NCI-H774 (cell line): ENCODE measurements at places on chromosomes 12 and 14.

- DNase-seq, result no peak
Measured at GRCh38 chr12:77218278-77218677, 152.9 kb upstream of the E2F7 start.

DNA sequence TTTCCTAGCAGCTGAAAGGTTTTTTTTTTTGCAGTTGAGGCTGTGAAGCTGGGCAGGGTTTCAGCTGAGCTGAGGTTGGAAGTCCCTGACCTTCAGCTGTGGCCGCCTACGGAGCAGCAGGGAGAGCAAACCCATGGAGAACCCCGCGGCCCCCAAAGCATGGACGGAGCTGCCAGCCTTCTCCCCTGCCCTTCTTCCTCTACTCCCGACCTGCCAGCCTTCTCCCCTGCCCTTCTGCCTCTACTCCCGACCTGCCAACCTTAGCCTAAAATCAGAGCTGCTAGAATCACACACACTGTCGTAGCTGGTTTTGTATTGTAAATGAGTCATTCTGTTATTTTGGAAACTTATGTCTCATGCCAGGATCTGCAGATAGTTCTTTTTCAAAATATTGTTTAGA lies 74.6 kb downstream of the PPP2R5C start:
- DNase-seq, result no peak

DNA sequence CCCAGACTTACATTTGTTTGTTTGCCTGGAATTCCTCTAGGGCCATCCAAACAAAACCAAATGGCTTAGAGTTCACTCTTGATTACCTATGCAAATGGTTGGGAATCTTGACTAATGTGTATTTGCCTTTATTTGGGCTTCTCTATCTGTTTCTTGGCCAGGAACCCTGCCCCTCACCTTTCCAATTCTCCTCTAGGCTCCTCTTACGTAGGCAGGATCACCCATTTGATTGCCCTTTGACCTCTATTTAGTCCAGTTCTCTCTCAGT lies 123.0 kb upstream of the DYRK2 start:
- no peak for DNase-seq

DNA sequence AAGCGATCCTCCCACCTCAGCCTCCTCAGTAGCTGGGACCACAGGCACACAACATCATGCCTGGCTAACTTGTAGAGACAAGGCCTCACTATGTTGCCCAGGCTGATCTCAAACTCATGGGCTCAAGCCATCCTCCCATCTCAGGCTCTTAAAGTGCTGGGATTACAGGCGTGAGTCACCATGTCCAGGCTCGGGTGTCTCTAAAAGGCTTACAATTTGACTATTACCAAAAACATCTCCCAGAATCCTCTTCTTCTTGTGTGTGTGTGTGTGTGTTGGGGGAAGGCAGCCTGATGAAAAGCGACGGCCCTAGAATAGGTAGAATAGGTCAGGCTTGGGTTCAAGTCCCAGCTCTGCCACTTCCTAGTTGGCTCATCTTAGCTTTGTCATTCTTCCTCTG lies 16.8 kb downstream of the MSI1 start:
- no peak for DNase-seq

GRCh38 chr14:55190906-55191202 lies 531 bp downstream of the DLGAP5 start:
- DNase-seq, result no peak

- DNase-seq, result no peak
Measured at GRCh38 chr12:50404307-50404706, 3.6 kb downstream of the LARP4 start.

GRCh38 chr12:70078161-70078560 lies 165.1 kb upstream of the CNOT2 start:
- DNase-seq, result no peak

DNA sequence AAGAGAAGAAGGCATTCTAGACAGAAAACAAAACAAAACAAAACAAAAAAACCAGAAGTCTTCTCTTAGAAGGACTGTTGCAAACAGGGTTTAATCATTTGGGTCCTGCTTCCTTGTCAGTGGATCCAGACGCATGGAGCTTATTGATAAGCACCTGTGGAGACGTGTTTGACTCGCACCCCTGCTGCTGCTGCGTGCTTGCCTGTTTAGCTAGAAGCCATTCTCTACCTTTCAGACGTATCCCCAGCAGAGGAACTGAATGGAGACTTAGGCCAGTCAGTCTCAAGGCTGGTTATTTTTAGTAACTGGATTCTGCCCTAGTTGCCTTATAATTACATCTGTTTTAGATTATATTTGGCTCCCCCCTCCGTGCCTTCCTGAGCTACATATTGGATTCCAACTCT lies 186.1 kb upstream of the EEA1 start:
- no peak for DNase-seq

DNA sequence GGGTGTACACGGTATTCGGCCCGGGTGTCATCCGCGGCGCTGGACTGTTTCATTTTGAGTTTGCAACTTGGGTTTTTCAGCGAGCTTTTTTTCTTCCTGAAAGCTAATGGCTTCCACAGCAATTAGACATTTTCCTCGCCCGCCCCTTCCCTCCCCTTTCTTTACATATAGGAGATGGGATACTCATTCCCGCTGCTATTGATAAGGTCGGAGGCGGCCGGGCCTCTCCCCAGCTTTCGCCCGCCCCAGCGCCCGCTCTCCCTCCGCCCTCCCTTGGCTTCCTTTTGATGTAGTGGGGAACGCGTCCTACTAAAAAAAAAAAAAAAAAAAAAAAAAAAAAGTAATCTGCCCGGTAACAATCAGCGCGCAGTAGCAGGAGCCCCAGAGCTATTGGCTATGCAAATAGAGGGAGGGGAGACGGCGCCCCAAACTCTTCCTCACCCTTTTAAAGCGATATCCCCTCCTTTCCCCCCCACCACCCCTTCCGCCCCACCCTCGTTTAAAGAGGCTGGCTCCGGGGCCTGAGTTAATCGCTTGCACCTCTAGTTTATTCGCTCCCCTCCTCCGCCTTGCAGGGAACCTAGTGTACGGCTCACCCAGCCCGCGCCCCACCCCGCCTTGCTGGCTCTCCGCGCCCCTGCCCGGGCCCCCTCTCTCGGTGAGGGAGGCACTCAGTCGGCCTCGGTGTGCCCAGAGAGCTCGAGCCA lies 1.7 kb upstream of the CCND2 start:
- no peak for DNase-seq

DNA sequence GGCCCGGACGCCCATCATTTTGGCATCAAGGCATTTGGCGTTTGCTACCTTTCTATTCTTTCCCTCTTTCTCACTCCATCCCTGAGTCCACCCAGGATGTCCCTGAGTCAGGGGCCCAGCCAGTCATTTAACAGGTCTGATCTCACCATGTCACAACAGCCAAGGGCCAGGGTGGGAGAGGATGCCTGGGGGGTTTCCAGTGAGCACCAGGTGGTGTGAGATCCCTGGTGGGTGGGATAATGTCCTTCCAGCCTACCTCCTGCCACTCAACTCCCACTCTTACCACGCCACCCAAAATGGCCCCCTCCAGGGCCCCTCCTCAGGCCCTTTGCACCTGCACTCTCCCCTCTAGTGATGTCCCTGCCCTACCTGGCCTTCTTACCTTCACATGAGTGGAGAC lies 310.8 kb downstream of the BCL11B start:
- no peak for DNase-seq

DNA sequence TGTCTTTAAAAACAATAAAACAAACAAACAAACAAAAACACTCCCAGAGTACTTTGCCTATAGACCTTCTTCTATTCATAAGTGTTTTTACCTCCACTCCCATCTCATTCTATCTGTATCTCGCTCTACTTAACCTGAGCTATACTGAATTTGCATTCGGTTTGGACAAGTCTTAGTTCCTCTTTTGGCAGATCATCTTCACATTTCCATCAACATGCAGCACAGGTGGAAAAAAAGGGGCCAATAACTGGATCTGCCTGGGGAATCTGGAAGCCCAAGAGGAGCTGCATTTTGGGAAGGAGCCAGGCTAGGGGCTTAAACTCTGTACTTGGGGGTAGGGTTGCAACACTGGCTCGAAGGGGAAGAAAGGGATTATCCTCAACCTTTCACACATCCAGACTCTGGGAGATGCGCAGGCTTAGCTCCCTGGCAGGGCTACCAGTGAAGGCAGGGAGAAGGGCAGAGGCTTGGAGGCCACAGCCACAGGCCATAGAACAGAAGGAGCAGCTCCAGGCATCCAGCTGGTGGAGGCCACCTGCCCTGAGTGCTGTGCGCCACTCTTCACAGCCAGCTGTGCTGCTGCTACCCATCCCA lies 4.1 kb downstream of the NINJ2 start:
- no peak for DNase-seq

DNA sequence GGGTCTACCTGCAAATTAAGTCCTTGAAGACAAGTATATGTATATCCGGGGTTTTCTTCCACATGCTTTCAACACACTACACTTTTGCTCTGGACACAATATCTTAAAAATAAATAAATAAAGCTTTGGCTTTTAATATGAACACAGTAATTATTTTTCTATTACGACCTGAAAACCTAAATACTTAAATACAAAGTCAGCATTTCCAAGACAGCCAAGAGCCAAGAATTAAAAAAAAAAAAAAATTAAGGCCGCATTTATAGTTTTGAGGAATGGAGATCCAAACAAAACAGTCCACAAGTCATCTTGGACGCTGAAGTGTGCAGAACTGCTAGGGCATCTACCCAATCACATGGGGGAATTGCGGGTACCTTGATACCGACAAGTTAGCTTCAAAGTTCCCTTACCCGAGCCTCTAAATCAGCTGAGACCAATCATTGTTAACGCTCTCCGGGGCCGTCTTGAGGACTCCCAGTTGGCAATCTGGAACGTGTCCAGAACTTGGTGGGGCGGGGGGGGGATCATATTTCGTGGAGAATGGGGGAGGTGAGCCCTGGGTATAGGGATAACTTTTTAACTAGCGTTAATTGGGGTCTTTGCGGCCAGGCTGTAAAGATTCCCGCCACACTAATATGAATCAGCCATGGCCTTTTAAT lies 731 bp upstream of the PCNX4 start:
- peak; percentile 18 for DNase-seq

GRCh38 chr12:76340680-76341435 lies 7.4 kb downstream of the BBS10 start:
- DNase-seq, result no peak

- no peak for DNase-seq
Measured at GRCh38 chr12:83378186-83378727, 691.6 kb downstream of the TMTC2 start.

DNA sequence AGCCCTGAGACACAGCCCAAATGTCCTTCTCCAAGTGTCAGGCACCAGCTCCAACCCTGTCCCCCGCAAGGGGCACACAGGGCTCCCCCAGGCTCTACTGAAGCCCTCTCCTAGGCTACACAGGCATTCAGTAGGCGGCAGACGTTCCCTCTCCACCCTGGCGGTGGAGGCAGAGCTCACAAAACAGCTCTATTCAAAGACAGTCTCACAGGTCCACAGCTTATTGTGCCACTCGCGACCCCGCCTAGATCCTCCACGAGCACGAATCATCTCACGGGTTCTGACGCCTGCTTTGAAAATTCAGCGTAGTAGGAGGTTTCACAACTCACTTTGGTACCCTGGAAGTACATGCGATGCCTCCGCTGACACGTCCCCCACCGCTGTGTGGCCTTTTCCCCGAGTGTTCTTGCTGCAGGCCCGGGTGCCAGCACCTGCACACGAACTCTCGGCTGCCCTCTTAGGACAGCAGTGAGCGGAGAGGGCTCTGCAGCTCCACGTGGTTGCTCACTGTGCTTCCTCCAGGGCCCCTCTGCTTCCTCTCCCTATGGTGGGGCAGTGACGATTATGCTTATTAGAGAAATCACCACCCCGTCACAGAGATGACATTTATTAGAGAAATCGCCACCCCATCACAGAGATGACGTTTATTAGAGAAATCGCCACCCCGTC lies 78.5 kb downstream of the ADGRD1 start:
- DNase-seq, result no peak

GRCh38 chr14:64605926-64606685 lies 56.3 kb downstream of the PPP1R36 start:
- DNase-seq, result no peak

DNA sequence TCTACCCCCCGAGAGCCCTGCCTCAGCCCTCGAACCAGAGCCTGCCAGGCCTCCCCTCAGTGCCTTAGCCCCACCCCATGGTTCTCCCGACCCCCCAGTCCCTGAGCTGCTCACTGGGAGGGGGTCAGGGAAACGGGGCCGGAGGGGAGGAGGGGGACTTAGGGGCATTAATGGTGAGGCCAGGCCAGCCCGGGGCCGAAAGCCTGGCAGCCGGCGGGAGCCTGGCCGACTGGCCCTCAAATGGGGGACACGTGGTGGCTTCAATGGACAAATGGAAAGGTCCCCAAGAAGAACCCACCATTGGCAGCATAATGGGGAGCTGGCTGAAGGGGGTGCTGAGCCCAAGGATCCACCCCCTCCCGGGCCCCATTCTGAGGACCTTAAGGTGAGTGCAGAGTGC lies 5.6 kb downstream of the MBD6 start:
- DNase-seq, result no peak

DNA sequence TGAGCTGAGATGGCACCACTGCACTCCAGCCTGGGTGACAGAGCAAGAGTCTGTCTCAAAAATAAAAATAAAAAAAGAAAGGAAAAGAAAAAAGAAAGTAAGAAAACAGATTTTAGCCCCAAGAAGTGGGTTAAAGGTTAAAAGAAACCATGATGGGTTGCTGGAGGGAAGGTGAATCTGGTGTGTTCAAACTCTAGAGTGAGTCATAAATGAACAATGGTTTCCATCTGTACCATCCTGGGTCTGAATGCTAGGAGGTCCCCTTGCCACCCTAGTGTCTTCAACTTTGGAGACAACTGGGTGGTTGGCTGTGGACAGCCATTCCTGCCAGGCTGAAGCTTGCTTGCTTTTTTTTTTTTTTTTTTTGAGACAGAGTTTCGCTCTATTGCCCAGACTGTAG lies 1.6 kb upstream of the RPS26 start:
- no peak for DNase-seq

DNA sequence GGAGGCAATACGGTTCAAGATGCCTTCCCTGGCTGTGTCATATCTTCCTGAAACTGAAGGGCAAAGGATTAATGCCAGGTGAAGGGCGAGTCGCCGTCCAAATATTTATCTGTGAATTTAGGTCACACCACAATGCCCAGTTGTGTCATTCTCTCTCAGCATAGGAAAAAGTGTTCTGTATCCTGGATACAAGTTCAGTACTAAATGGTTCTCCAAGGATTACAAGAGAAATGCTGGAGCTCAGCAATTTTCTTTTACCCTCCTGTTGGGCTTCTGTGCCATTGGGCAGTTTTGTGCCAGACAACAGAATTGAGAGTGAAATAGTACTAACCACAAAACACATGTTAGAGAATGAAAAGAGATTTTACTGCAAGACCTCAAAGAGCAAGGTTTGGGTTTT lies 493.9 kb downstream of the EGLN3 start:
- no peak for DNase-seq

DNA sequence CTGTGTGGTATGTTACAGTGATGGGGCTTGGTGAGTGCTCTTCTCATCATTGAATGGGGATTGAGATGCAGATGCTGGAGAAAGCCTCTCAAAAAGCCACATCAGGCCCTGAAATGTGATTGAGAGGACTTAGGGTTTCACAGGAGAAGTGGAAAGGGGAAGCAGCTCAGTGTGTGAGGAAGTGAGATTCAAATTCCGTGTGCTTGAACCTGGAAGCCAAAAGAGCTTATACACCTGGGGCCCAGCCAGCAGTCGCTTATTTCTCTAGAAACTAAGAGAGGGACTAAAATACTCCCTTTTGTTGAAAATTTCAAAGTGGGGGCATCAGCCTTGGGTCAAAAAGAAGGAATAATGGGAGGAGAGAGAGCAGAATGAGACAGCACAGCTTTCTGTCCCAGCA lies 39.1 kb upstream of the GZMB start:
- no peak for DNase-seq
